Epithelial cell of proximal tubule (primary cell): ENCODE measurements at places on chromosomes 7 and 10.

DNA sequence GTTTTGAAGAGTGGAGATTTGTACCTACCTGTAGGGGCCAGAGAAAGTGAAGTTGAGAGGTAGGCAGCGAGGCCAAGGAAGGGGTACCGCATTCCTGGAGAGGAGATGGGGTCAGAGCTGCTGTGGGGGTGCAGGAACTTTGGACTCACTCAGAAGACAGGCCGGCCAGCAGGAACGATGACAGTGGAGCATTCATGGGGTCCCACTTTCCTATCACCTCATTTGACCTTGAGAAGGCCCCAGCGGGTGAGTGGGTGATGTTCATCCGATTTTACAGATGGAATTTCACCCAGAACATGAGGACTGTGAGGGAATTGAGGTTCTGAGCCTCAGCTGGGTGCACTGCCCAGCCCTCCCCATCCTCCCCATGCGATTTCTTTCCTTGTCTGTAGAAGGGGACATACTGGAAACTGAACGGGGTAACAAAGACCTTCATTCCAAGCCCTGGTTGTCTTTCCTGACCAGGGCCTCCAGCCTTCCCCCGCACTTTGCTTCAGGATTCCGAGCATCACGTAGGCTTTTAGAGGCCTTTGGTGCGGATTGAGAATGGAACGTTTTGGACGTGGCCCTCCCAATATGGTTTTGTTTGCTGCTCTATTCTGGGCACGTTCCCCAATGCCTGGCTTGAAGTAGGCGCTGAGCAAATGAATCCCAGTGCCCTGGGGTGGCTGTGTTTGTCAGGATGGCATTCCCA is 87.3 kb downstream of the ADCY1 start:
- DNase-seq = no peak

- DNase-seq = no peak
These were observed 228.4 kb upstream of the TAC1 start for GRCh38 chr7:97503367-97504094.

- DNase-seq = no peak
These were observed 4.0 kb upstream of the CACNB2 start for GRCh38 chr10:18136073-18136791.

DNA sequence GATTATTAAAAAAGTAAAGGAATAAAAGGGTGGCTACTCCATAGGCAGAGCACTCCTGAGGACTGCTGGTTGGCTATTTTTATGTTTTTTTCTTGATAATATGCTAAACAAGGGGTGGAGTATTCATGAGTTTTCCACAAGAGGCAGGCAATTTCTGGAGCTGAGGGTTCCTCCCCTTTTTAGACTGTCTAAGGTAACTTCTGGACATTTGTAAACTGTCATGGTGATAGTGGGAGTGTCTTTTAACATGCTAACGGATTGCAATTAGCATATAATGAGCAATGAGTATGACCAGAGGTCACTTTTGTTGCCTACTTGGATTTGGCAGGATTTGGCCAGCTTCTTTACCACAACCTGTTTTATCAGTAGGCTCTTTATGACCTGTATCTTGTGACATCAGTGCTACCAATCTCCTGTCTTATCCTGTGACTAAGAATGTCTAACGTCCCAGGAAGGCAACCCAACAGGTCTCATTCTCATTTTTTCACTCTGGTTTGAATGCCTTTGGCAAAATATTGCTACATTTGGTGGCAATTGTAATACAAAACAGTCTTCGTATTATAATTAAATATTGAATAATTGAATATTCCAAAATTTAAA is 587.8 kb upstream of the POM121L12 start:
- DNase-seq = no peak

DNA sequence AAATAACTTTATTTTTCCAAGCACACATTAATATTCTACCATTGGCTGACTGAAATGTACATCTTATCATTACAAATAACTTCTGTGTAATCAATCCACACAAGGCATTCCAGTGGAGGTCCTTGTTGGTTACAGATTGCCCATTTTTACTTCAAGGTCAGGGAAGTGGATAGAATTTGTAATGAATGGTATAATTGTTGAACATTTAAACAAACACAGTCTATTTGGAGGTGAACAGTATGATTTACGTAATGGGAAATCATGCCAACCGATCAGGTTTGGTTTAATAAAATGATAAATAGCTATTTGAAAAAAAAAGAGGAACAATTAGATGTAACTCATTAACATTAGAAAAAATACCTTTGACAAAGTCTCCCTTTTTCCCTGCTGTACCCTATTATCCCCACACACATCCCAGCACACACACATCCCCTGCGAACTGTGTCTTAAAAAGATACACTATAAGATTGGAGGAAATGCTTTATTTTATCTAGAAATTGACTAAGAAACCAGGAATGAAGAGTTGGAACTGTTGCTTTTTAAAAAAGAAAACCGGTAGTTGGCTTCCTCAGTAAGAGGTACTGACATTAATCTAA is 19.0 kb upstream of the ASZ1 start:
- DNase-seq = no peak

DNA sequence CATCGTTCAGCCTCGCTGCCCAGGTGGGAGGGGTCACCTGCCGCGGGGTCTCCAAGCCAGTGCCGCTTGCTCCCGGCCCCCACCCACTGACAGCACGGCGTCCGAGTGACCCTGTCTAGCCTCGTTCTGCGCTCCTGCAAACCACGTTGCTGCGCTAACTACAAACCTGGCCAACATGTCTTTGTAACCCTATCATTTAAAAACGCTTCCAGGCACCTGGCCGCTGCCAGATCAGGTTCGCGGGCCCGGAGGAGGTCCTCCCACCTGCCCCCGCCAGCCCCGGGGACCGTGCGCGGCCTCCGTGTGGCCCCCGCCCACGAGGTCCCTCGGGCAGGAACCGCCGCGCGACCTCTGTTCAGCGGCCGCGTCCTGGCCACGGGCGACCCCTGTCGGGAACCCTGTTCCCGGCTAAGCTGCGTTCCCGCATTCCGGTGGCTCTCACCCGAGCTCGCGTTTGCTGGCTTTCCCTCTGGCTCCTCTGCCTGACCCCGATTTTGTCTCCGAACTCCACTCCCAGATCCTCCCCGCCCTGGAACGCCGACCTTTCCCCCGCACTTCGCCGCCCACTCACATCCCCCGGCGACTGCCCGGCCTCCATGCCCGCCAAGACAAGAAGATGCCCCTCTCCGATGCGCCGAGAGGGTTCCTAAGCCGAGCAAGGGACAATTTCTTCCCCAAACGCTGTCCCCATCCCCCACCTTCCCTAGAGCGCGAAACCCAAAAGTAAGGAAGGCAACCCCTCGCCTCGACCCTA is 2.4 kb downstream of the SFMBT2 start:
- no peak for DNase-seq

DNA sequence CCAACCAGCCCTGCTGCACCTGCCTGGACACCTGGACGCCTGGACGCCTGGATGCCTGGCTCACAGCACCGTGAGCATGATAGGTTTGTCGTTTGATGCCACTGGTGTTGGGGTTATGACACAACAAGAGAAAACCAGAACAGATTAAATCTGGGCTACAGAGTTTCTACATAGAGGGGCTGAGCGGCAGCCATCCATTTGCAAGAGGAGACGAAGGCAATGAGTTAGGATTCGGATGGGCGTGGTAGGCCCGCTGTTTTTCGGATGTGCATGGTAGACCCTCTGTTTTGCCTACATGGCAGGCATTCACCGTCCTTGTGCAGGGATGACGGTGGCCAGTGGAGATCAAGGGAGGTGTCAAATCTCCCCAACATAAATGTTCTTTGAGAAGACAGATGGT is 121.5 kb upstream of the RNF32 start:
- no peak for DNase-seq

DNA sequence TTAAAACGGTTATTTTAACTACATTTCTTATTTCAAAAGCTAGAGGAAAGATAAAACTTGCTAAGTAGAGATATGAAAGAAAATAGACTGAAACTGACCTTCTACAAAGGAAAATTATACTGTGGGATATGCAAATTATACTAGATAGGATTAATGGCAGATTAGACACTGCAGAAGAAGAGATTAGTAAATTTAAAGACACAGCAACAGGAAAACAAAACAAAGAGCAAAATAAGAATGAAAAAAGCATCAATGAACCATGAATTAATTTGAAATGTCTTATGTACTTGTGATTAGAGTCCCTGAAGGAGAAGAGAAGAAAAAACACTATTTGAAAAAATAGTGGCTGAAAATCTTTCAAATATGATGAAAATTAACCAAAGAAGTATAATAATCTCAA is 52.3 kb downstream of the RNF32 start:
- DNase-seq = no peak

GRCh38 chr7:132355048-132355447 is 221.2 kb downstream of the PLXNA4 start:
- no peak for DNase-seq

DNA sequence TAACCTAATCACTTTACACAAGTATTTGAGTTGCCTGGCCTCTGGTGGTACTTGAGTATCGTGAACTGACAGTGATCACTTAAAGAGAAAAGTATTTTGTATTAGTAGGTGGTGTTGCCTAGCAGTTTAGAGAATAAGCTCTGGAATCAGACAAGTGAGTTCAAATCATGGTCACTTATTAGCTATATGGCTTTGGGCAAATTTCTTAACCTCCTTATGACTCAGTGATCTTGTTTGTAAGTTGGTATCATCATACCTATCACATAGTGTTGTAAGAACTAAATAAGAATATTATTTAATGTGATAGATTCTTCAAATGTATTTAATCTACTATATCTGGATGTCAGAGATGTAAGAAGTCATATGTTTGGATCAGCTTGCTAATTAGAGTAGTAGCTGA is 163.8 kb downstream of the RNF133 start:
- DNase-seq = no peak

GRCh38 chr7:126658684-126659083 is 594.1 kb downstream of the GRM8 start:
- no peak for DNase-seq

DNA sequence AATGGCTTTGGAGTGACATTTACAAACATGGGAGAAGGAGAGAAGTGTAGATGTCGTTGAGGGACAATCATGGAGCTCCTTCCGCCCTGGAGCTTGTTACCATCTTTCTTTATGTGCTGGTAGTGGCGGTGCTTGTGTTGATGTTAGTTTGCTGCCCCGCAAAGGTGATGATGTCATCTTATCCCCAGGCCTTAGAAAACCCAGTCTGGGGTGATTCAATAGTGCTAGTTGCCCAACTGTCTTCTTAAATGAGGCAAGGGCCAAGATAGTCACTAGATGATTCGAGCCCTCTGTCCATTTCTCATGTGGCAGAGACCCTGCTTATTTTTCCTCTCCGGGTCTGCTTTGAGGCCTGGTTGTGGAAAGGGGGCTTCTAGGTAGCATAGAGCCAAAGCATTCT is 277.4 kb downstream of the CCSER2 start:
- DNase-seq = no peak

DNA sequence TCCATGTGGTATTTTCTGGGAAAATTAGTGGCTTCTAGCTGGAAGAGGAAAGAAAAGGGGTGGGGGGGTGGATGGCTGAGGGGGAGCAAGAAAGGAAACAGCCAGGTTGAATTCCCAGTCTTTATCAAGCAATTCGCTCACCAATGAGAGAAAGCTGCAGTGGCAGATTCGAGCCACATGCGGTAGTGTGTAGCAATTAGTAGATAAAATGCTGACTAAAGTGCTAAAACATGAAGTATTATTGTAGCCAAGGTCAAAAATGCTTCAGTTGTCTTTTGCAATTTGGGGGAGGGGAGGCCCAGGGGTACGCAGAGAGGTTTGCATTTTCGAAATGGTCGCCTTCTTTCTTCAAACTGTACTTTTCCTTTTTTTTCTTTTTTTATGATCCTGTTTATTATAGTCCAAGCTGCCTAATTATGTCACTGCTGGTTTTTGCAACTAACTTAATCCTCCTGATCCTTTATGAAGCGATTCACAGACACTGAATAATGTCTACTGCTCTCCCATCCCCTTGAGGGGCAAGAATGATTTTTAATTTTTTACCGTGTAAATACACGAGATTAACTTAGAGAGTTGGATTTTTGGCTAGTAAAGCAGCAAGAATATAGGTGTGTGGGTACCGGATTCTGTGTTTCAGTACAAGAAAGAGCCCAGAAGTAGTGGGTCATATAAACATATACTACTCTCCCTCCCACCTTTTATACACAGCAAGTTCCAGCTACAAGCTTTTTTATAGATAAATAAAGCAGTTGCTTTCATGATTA is 3.6 kb upstream of the ARID5B start:
- DNase-seq = no peak

GRCh38 chr10:71084061-71084817 is 128.1 kb upstream of the UNC5B start:
- DNase-seq = no peak

GRCh38 chr7:149423449-149424110 is 37.3 kb downstream of the ZNF777 start:
- DNase-seq = no peak

- no peak for DNase-seq
These were observed 122.7 kb downstream of the ARHGAP22 start for GRCh38 chr10:48482207-48482606.

- DNase-seq = no peak
These were observed 66.2 kb downstream of the RHOBTB1 start for GRCh38 chr10:60877777-60878120.

- no peak for DNase-seq
These were observed 117.2 kb downstream of the UBE2H start for GRCh38 chr7:129835569-129835968.

- no peak for DNase-seq
These were observed 472.9 kb upstream of the AKR1E2 start for GRCh38 chr10:4353059-4353655.

DNA sequence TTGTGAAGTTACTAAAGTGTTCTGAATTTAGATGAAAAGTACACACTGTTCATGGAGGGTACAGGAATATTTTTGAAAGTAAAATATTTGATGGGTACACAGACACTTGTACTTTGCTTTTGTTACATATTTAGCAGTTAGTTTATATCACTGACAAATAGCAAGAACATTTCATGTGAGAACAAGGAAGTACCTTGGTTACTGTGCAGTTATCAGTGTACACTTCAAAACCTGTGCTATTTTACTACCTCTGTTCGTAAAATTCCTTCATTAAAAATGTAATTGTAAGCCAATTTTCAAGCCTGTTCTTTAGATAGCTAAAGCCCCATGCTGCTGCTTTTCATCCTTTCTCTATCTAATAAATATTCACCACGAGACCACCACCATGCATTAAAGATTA is 39.8 kb upstream of the WASL start:
- DNase-seq = no peak

DNA sequence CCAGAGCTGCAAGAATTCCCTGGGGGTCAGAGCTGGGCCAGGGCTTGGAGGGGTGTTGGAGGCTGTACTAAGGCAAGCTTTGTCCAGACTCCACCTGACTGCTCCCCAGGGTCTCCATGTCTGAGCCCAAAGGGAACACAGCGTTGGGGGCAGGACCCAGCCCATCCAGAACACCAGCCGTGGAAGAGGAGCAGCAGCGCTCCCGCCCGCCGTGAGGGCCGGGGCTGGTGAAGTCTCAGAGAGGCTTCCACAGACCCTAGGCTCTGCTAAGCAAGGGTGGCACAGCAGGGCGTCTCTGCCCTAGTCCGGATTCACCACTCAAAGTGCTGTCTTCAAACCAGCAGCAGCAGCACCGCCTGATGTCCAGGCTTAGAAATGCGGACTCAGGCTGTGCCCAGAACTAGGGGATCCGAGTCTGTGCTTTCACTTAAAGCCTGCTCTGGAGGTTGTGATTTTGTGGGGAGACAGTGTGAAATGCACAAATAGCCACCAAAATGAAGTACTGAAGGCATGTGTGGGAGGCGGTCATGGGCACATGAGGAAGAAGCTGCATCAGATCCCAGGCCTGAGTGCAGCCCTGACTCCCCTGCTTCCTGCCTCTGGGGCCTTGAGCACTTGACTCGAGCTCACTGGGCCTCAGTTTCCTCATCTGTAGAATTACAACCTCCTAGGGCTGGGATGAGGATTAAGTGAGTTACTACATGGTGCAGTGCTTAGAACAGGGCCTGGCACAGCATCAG is 16.6 kb upstream of the AQP1 start:
- DNase-seq = no peak

GRCh38 chr7:15947754-15948153 is 261.3 kb upstream of the MEOX2 start:
- no peak for DNase-seq
